WTC11 (cell line): ENCODE measurements at places on chromosomes 3 and 15. TPM values are rescaled to one million over a fixed set of nuclear protein-coding genes. Genes with fewer than 3 reads are reported as not detected.
A peak's percentile ranks its signal among the peaks of the same experiment; 100 is the strongest.

Gene GPR149
- 0.09 TPM in 1 of 3 replicates, not detected in the others for total RNA-seq

Gene CHRFAM7A
- 6.2 to 8.7 TPM (median 8.2 TPM) in 3 replicates for total RNA-seq

Gene TP63
- total RNA-seq: 0.09 TPM in 1 of 3 replicates, not detected in the others

Gene SHF
- total RNA-seq: 30.6 to 33.1 TPM (median 31.0 TPM) in 3 replicates

Gene UTS2B
- 0.55 to 0.57 TPM in 2 of 3 replicates, not detected in the other for total RNA-seq

Gene ANKUB1
- not detected in 3 replicates for total RNA-seq

Gene BCHE
- total RNA-seq: 1.7 to 2.3 TPM (median 2.2 TPM) in 3 replicates

Gene OXTR
- 1.6 to 3.6 TPM (median 1.7 TPM) in 3 replicates for total RNA-seq

DNA sequence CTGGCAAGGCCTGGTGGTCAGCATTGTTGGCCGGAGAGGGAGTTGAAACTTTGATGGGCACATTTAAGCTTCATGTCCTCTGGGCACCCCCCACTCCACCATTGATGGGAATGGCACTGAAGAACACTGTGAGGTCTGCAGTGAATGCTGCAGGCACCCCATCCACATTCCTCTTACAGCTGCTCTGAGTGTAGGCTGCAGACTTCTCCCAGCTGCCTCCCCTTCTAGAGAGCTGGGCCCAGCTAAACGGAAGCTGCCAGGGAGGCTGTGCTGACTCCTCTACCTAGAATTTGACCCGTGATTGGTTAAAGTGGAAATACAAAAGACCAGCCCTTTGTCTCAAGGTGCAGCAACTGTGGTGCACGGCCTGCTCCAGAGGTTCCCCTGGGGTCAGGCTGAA, 10.6 kb downstream of the TMEM158 start:
- no peak overlapping the region for H3K27ac ChIP-seq
- H3K4me3 ChIP-seq: no peak overlapping the region
- no peaks in the 10 kb centered on the region for H3K36me3 ChIP-seq
- no peak for DNase-seq
- H3K4me1 ChIP-seq: peaks cover 9% of the 10 kb centered on the region

DNA sequence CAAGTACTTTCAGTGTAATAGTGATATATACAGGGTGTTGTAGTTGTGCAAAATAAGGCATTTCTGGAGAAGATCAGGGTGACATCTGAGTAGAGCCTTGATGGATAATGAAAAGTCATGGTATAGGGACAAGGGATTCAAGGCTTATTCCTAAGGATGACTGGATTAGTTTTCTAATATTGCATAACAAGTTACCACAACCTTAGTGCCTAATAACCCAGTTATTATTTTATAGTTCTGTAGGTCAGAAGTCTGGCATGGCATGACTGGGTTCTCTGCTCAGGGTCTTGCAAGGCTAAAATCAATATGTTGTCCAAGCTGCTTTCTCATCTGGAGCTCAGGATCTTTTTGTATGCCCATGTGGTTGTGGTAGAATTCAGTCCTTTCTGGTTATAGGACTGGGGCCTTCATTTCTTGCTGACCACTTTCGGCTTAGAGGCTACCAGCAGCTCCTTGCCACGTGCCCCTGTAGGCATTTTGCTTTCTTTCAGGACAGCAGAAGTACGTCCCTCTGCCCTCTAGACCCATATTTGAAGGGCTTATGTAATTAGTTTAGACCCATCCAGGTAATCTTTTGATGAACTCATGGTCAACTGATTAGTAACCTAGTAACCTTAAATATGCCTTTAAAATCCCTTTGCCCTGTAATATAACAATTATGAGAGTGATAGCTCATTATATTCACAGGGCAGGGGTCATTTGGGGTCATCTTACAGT, 73.2 kb upstream of the LRRFIP2 start:
- H3K4me3 ChIP-seq: no peak overlapping the region
- H3K4me1 ChIP-seq: peaks cover 18% of the 10 kb centered on the region
- no peaks in the 10 kb centered on the region for H3K27me3 ChIP-seq
- DNase-seq: no peak

DNA sequence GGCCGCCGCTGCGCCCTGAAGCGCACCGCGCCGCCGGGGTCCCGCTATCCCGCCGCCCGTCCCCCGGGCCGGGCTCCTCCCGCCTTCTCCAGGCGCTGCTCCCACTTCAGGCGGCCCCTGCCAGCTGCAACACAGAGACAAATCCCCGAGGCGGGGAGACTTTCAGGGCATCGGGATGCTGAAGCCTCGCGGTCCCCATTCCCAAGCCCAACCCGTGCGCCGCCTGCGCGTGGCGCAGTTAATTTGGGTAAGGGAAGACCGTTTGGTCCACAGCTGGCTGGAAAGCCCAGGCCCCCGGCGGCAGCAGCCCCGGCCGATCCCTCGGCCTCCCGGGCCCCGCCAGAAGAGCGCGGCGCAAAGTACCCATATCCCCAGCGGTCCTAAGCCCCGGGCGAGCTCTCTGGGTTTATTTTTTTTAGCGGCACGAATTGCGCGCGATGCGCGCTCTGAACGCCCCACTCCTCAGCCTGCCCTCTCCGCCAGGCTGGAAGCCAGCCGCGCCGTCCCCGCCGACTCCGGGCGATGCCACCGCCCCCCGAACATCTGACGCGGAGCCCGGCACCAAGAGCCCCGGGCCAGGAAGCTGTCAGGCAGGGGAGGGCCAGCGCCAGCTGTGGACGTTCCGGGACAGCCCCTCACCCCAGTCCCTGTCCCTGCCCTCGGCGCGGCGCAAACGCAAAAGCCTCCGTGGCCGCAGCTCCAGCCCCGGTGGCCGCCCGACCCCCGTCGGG, 517 bp downstream of the FBN1 start:
- H3K27ac ChIP-seq: no peak overlapping the region
- DNase-seq: peak; percentile 66
- no peaks in the 10 kb centered on the region for H3K36me3 ChIP-seq
- H3K4me1 ChIP-seq: peaks cover 35% of the 10 kb centered on the region
- H3K4me3 ChIP-seq: peak overlapping the region; percentile 63

DNA sequence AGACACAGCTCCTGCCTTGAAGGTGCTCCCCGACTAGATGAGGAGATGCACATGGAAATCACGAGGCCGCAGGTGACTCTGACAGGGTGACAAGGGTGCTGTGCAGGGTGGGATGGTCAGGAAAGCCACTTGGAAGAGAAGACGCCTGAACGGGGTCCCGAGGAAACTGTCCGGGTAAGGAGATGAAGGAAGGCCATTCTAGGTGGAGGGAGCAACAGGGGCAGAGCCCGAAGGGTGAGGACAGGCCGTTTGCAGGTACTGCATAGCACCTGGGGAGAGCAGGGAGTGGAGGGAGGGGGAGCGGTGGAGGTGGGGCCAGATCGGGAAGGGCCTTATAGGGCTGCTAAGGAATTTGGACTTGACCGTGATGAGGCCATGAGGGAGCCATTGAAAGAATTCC, 105.6 kb upstream of the DLG1 start:
- DNase-seq: no peak
- H3K4me3 ChIP-seq: no peak overlapping the region
- H3K36me3 ChIP-seq: peaks cover 4% of the 10 kb centered on the region
- no peak overlapping the region for H3K27ac ChIP-seq
- H3K4me1 ChIP-seq: peaks cover 30% of the 10 kb centered on the region

GRCh38 chr3:13173186-13173585, 100.0 kb upstream of the IQSEC1 start:
- no peak overlapping the region for H3K4me3 ChIP-seq
- no peak overlapping the region for H3K27ac ChIP-seq
- H3K4me1 ChIP-seq: peaks cover 23% of the 10 kb centered on the region
- no peak for DNase-seq

DNA sequence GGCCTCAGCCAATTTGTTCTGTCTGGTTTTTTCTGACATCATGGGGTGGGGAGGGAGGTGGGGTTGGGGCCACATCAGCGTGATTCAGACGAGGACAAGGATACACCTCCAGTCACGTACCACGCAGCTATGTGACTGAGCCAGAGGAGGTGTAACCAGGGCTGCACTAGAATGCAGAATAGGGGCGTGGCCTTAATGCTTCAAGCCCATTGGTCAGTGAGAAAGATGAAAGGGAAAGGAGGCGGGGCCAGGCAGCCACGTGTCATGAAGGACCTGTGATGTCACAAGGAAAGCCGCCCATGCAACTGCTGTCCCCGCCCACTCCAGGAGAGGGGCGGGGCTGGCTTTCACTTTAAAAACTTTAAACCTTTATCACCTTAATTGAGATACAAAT, at the start of gene GOLGA6L2:
Gene GOLGA6L2 (minus strand): TSS at position 137 of the 394 bp plus-strand sequence. CDS start 62 bp downstream, at position 75.
- peaks cover 31% of the 10 kb centered on the region for H3K36me3 ChIP-seq
- DNase-seq: peak; percentile 41
- H3K27me3 ChIP-seq: peaks cover 3% of the 10 kb centered on the region; the same call in 1 of the 2 replicates
- no peak within 1 kb of the TSS for H3K4me3 ChIP-seq
- H3K27ac ChIP-seq: no peak within 1 kb of the TSS
- H3K4me1 ChIP-seq: no peaks in the 10 kb centered on the region

DNA sequence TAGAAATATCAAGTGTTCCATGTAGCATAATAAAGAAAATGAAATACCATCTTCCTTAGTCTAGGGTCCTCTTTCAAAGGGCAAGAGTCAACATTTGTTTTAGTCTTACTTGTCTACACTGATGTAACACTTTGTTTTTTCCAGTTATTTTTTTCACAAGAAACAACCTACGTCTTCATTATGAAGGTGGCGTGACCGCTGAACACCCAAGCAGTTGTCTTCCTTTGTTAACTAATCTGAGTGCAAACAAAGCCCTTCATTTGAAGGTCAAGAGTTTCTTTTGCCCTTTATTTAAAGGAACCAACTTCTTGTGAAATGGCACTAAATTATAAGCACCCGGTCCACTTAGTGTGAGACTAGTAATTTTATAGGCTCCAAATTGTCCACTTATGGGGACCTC, 73.2 kb downstream of the CD47 start:
- peaks cover 3% of the 10 kb centered on the region; the same call in 1 of the 2 replicates for H3K27me3 ChIP-seq
- H3K4me3 ChIP-seq: no peak overlapping the region

GRCh38 chr15:33149919-33150318, 44.6 kb downstream of the FMN1 start:
- peaks cover 6% of the 10 kb centered on the region for H3K36me3 ChIP-seq
- no peaks in the 10 kb centered on the region; the same call in 1 of the 2 replicates for H3K27me3 ChIP-seq
- peaks cover 50% of the 10 kb centered on the region for H3K4me1 ChIP-seq
- H3K4me3 ChIP-seq: no peak overlapping the region
- DNase-seq: no peak

GRCh38 chr3:125194849-125195601, 17.5 kb downstream of the SLC12A8 start:
- peaks cover 7% of the 10 kb centered on the region for H3K36me3 ChIP-seq
- no peaks in the 10 kb centered on the region for H3K27me3 ChIP-seq
- DNase-seq: no peak
- no peak overlapping the region for H3K27ac ChIP-seq
- peaks cover 39% of the 10 kb centered on the region for H3K4me1 ChIP-seq

- H3K27me3 ChIP-seq: no peaks in the 10 kb centered on the region
- H3K36me3 ChIP-seq: no peaks in the 10 kb centered on the region
- H3K4me1 ChIP-seq: peaks cover 38% of the 10 kb centered on the region
- H3K27ac ChIP-seq: no peak overlapping the region
- peak; percentile 89 for DNase-seq
These were observed 74.1 kb downstream of the LRTM1 start for GRCh38 chr3:54853573-54854404.

DNA sequence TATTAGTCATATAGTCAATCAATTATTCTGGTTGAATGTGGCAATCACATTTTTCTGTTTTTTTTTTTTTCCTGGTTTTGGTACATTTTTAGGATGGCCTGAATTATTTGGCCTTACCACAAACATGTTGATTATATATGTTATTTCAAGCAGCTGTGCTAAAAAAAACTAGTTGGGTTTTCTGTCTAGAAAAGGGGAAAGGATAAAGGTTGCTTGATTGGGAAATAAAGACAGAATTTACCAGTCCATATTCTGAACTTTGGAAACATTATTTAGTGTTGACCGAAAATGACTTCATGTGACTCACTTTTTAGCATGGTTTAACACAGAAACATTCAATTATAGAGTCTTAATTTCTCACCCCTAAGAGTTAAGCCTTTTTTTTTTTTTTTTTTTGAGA, 8.1 kb downstream of the MORF4L1 start:
- DNase-seq: no peak
- peaks cover 50% of the 10 kb centered on the region for H3K36me3 ChIP-seq
- H3K27ac ChIP-seq: no peak overlapping the region; the same call in 1 of the 2 replicates
- H3K27me3 ChIP-seq: no peaks in the 10 kb centered on the region
- H3K4me1 ChIP-seq: peaks cover 42% of the 10 kb centered on the region

DNA sequence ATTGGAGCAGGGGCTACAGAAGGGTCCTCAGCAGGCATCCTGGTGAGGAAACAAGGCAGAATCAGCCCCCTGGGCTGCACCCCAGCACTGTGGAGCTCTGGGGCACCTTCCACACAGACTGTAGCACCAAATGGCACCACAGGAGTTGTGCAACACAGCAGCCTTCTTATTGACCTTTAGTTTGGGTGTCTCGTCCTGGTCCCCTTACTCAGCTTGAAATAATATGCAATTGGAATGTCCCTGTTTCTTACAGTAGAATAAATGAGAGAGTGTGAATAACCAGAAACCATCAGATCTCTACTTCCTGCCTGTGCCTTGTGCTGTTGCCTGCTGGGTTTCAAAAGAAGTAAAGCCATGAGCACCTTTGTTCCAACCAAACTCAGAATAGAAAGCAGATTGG, 44.5 kb downstream of the RPLP1 start:
- DNase-seq: no peak
- H3K4me1 ChIP-seq: peaks cover 6% of the 10 kb centered on the region
- H3K27me3 ChIP-seq: no peaks in the 10 kb centered on the region
- H3K27ac ChIP-seq: no peak overlapping the region

GRCh38 chr3:78351334-78351733, 1311.4 kb downstream of the ROBO2 start:
- H3K27ac ChIP-seq: no peak overlapping the region
- peaks cover 72% of the 10 kb centered on the region for H3K4me1 ChIP-seq
- H3K4me3 ChIP-seq: no peak overlapping the region
- H3K36me3 ChIP-seq: peaks cover 11% of the 10 kb centered on the region

DNA sequence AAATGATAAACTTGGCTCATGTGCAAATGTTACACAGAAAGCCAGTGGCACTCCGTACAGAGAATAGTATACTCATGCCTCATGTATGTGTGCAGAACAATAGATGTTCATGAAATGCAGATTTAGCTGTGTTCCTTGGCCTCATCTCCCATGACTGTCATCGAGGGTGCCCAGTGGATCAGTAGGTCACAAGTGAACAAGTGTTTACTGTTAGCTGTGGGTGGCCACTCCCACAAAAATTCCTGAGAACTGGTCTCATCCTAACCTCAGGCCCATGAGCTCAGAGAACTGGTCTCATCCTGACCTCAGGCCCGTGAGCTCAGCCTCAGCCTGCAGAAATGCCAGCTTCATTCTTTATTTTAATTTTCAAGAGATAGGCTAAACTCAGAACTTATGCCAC, 124.1 kb downstream of the GADL1 start:
- H3K36me3 ChIP-seq: no peaks in the 10 kb centered on the region
- H3K4me3 ChIP-seq: no peak overlapping the region
- no peak overlapping the region for H3K27ac ChIP-seq
- H3K4me1 ChIP-seq: peaks cover 8% of the 10 kb centered on the region; the same call in 1 of the 2 replicates
- DNase-seq: no peak
- no peaks in the 10 kb centered on the region for H3K27me3 ChIP-seq

GRCh38 chr3:66761093-66761780, 236.9 kb upstream of the KBTBD8 start:
- peaks cover 6% of the 10 kb centered on the region for H3K36me3 ChIP-seq
- H3K4me1 ChIP-seq: no peaks in the 10 kb centered on the region
- no peak overlapping the region for H3K4me3 ChIP-seq

DNA sequence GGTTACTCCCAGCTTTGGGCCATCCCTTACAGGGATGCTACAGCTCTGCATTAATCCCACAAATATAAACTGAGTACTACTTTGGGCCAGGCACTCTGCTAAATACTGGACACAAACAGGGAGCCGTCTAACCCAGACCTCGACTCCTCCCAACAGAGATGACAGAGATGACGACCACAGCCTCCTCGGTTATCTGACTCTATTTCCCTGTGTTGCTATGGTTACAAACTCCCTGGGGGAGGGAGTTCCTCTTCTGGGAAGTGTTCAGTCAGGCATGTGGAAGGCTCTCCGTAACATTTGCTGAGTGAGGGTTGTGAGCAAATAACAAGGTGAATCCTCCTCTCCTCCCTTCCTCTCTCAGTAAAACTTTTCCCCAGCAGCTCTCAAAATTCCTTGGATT, 6.7 kb upstream of the CMTM7 start:
- H3K36me3 ChIP-seq: no peaks in the 10 kb centered on the region
- H3K4me1 ChIP-seq: peaks cover 7% of the 10 kb centered on the region
- no peak overlapping the region for H3K4me3 ChIP-seq
- no peaks in the 10 kb centered on the region; the same call in 1 of the 2 replicates for H3K27me3 ChIP-seq
- DNase-seq: no peak
